ENCODE measurements at places on chromosomes 5 and 9.

DNA sequence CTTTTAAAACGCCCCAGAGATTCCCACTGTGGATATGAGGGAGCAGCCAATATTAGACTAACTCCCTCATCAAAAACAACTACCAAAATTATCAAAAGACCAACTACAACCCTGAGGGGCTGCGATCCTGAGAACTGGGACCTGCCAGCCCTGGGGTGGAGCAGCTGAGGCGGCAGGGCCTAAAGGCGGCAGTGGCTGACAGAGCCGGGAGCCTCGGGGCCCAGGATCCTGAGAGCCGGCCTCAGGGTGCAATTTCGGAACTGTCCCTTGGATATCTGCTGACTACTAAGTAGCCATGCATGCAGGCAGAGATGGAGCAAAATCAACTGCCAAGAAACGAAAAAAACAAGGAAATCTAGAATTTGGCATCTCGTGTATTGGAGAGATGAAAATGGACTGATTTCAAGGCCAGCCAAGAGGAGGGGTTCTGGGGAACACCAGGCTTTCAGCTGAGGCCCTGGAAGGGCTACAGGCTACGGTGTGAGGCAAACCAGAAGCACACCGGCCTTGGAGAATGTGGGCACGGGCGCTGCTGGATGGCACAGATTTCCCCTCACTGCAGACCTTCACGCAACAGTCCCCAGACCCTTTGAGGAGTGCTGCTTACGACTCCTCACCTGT is 63.6 kb upstream of the UBAC1 start:
- no peak for DNase-seq

DNA sequence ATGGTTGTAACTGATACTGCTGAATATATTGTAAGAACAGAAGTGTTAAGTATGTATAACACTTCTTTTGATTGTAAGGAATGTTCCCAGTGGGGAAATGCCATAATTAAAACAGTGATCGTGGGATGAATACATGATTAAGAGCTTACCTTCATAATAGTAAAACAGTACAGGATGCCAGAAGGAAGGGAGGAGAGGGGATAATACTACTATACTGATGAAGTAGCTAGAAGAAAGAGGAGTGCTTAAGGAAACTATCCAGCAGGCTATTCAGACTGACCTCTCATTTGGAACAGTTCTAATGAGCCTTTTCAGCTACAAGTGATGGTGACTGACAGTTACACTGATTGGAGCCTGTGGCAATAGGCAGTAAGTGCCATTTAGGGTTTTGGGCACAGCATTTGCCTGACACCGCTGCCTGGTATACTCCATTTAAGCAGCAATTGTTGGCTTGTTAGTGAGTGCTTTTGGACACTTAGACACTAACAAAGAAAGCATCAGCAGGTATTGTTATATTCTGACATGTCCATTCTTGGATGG is 33.8 kb upstream of the KDM4C start:
- DNase-seq, result no peak

DNA sequence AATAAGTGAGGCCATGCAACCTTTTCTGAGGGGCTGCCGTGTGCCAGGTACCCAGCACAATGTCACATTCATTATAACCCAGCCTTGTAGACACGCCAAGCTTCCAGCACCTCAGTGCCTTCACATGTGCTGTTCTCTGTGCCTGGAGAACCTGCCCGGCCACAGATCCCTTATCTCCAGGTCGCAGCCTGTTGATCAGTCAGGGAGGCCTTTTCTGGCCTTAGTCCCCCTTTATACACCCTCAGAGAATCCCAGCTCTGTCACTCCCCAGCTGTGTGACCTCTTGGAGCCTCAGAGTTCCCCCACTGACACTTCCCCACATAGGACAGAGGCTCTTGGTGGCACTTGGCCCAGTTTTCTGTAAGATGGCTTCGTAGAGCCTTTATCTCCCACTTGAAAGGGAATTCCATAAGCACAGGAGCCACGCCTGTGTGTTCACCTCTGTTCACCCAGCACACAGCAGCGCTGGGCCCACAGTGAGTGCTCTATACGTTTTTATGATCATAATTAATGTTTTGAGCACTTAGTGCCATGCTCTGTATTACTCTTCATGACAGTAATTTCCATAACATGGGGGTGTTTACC is 38.7 kb downstream of the NEURL1B start:
- DNase-seq, result no peak

DNA sequence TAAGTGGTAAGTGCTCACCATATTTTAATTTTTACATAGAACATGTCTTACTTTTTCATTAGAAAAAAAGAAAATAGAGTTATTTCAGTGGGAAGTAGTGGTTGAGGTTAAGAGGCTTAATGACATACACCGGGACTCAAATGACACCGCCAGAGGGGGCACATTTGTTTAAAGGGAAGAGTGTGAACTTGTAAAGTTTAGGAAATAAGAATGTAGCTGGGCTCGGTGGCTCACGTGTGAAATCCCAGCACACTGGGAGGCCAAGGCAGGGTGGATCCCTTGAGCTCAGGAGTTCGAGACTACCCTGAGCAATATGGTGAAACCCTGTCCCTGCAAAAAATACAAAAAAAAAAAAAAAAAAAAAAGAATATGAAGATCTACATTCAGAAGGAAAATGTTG is 43.4 kb upstream of the TNFAIP8 start:
- DNase-seq, result no peak

DNA sequence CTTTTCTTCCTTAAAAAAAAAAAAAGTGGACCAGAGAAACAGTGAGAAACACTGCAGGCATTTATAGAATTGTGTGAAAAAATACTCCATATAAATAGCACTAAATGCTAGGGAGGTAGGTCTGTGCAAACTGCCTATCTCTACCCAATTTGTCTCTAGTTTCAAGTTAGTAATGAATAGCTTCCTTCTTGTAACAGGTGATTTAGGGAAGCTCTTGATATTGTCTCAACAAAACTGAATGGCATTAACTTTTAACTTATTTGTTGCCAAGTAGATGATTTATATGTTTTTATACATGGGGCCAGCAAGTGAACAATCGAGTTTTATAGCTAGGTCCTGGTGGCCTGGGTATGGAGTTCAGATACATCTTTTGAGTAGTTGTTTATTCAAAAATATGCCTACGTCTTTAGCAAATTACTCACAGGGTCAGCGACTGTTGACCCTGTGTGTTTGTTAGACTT is 283.6 kb downstream of the NR3C1 start:
- DNase-seq, result no peak

- DNase-seq, result no peak
Measured at GRCh38 chr9:70435948-70436347, 21.5 kb upstream of the KLF9 start.

GRCh38 chr5:35810601-35811000 is 46.1 kb upstream of the IL7R start:
- no peak for DNase-seq

DNA sequence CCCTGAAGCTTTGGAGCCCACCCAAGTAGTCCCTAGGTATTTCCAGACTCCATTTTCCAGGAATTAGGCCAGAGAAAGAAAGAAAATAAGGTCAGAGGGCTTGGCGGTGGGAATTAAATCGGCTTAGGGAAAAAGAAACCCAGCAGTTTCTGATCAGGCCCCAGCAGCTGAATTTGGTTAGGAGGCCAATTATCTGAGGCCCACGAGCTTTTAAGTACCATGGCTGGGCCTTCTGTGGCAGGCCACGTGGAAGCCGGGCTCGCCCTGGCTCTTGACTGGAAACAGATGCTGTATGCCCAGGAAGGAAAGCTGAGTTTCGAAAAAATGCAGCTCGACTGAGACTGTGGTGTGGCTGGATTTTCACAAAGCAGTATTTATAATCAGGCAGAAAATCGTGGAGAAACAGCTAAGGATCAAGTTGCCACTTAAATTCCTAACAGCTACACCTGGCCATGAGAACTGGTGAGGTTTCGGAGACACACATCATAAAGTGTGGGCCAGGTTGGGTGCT is 75.1 kb upstream of the PANK3 start:
- no peak for DNase-seq

GRCh38 chr9:94888775-94889174 is 162.3 kb downstream of the AOPEP start:
- DNase-seq, result no peak

All from stimulated activated CD4-positive, alpha-beta T cell treated with anti-CD3 and anti-CD28 coated beads, TNF-alpha, amount 100 ng/mL, for 48 hours (primary cell).